ENCODE measurements at places on chromosomes 13 and 19.

DNA sequence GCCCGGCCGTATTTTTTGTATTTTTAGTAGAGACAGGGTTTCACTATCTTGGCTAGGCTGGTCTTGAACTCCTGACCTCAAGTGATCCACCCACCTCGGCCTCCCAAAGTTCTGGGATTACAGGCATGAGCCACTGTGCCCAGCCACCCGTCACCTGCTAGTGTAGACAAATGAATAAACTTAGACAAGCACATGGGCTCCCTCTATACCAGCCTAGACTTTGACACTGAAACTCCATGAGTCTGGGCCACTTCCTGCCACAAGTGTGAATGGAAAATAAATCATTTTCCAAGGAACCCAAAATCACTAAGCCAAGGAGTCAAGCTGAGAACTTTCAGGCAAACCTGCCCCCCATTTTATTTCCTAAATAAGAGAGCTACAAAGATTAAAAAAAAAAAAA is 27.0 kb upstream of the TPT1 start:
- DNase-seq: no peak

- no peak for DNase-seq
Observed at GRCh38 chr19:19206938-19207337, 3.7 kb upstream of the NR2C2AP start.

DNA sequence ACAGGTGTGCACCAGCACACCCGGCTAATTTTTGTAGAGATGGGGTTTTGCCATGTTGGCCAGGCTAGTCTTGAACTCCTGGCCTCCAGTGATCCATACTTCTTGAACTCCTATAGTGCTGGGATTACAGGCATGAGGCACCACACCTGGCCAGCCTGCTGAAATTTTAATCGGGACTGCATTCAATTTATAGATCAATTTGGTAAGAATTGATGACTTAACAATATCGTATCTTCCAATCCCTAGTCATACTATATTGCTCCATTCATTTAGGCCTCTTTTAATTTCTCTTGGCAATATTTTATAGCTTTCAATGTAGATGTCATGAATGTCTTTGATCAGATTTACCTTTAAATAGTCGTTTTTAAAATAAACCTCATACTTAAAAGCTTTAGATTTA is 5.6 kb upstream of the ZNF45 start:
- no peak for DNase-seq

DNA sequence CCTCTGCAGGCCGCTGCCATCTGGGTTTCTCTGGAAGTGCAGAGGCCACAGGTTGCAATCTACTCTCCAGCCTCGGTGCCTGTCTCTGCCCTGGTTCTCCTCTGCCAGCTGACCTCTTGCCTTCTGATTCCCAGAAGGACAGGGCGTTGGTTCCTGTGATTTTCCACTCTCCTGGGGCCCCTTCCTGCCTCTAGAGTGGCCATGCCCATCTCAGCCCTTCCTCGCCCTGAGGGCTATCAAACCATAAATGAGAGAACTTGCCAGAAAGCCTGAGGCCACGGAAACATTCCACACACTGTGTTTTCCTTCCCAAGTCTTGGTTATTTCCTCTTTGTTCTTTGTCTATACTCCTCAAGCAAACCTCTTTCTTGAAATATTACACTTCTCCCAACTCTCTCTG is 146.2 kb downstream of the SHISA2 start:
- DNase-seq: no peak

- DNase-seq: no peak
Observed at GRCh38 chr19:17479325-17479791, 9.0 kb downstream of the SLC27A1 start.

DNA sequence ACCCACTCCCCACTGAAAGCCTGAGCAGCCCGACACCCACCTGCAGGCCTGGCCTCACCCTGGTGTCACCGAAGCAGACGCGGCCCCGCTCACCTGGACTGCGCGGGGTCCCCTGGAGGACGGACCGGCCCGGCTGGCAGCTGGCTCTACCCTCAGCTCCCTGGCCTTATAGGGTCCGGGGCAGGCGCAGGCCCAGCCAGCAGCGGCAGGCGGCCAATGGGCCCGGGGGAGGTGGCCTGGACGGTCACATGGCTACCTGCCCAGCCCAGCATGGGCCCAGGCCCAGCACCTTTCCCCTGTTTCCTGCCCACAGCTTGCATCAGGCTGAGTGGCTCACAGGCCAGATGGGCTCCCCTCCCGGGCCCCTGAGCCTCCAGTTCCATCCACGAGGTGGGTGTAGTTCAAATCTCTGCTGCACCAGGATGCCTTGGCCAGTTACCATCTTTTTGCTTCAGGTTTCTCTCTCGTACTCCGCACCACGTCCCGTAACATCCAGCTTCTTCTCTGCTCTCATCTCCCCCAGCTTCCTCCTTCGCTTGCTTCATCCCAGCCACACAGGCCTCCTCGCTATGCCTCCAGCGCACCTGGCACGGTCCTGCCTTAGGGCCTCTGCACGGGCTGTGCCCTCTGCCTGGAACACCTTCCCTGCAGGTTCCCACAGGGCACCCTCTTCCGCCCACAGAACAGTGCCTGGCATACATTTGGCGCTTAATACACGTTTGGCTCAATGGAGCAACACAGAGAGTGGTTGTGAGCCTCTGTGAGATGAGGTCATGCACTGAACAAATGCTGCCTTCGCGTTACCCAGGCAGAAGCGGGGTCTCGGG is at the start of gene PLIN4:
TSS of gene PLIN4 (minus strand) at position 142 of the 827 bp plus-strand sequence. CDS start 214 bp downstream, outside the sequence.
- no peak for DNase-seq

GRCh38 chr13:97945792-97946419 is 7.6 kb upstream of the IPO5 start:
- no peak for DNase-seq

- no peak for DNase-seq
Observed at GRCh38 chr13:94656766-94657165, 55.1 kb downstream of the GPR180 start.

DNA sequence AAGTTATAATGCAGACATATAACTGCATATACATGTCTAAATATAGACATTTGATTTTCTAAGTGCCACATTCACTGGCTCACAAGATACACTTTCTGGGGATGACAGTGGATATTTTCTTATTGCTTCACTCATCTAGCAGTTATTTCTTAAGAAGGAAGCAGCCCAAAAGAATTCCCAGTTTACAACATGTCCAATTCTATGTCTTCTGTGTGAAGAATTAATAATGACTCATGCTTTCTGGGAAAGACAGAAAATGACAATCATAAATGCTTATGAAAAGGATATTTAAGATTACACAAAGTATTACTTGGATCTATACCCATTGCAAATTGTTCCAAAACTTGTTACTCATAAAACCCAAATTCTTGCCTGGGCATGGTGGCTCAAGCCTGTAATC is 543.4 kb downstream of the SUCLA2 start:
- DNase-seq: no peak

DNA sequence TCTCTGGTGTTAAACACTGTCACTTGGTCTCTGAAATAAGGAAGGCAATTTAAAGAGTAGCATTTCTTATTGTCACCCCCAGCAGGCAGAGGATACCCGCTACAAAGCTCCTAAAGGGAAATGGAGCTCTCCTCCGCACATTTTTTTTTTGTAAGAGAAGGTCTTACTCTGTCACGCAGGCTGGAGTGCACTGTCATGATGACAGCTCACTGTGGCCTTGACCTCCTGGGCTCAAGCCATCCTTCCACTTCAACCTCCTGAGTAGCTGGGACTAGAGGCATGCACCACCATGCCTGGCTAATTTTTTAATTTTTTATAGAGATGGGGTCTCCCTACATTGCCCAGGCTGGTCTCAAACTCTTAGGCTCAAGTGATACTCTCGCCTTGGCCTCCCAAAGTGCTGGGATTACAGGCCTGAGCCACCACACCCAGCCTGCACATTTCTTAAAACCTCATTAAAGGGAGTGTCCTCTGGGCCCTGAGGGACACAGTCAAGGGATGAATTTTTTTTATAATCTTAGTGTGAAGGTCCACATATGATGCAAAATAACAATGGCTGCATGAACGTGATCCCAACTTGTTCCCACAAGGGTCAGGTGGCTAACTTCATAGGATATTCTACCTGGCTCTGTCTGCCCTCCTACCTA is 32.1 kb downstream of the SLC25A30 start:
- DNase-seq: no peak

GRCh38 chr19:10328558-10329429 is 4.5 kb downstream of the RAVER1 start:
- DNase-seq: no peak

GRCh38 chr13:67023130-67023876 is 206.8 kb downstream of the PCDH9 start:
- no peak for DNase-seq

- no peak for DNase-seq
Observed at GRCh38 chr13:92179223-92179622, 780.8 kb downstream of the GPC5 start.

- no peak for DNase-seq
Observed at GRCh38 chr13:39044536-39044935, 6.3 kb downstream of the NHLRC3 start.

- no peak for DNase-seq
Observed at GRCh38 chr19:33470040-33470330, 51.6 kb downstream of the PEPD start.

DNA sequence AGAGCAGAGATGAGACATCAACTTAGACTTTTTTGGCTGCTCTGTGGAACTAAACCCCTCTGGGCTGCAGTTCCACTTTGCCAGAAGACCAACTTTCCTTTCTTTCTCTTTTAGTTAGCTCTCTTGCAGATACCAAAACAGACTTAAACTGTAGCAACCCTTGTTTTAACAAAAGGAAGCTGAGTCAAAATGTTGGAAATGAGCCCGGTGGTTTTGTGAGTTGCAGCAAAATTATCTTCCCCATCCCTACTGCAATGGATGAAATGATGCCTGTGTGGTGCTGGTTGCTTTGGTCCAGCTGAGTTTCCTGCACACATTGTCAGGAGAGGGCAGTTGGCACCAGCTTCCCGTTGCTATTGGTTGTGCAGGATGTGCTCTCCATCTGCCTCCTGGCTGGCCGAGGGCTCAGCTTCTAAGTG is 115.3 kb downstream of the LRCH1 start:
- peak; percentile 19 for DNase-seq

GRCh38 chr13:110454956-110455355 is 106.6 kb downstream of the RAB20 start:
- no peak for DNase-seq

GRCh38 chr13:24282256-24282655 is 27.1 kb upstream of the C1QTNF9 start:
- DNase-seq: no peak

- DNase-seq: no peak
Observed at GRCh38 chr19:53849237-53849676, 18.4 kb upstream of the MYADM start.

GRCh38 chr13:31115616-31116015 is 46.1 kb downstream of the HSPH1 start:
- no peak for DNase-seq

- DNase-seq: no peak
Observed at GRCh38 chr19:16252459-16253205, 54.9 kb downstream of the AP1M1 start.

DNA sequence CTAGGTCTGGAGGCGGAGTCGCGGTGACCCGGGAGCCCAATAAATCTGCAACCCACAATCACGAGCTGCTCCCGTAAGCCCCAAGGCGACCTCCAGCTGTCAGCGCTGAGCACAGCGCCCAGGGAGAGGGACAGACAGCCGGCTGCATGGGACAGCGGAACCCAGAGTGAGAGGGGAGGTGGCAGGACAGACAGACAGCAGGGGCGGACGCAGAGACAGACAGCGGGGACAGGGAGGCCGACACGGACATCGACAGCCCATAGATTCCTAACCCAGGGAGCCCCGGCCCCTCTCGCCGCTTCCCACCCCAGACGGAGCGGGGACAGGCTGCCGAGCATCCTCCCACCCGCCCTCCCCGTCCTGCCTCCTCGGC is at the start of gene SLC5A5:
TSS of gene SLC5A5 (plus strand) at position 68 of the 373 bp plus-strand sequence. CDS start 375 bp downstream, outside the sequence.
- no peak for DNase-seq

DNA sequence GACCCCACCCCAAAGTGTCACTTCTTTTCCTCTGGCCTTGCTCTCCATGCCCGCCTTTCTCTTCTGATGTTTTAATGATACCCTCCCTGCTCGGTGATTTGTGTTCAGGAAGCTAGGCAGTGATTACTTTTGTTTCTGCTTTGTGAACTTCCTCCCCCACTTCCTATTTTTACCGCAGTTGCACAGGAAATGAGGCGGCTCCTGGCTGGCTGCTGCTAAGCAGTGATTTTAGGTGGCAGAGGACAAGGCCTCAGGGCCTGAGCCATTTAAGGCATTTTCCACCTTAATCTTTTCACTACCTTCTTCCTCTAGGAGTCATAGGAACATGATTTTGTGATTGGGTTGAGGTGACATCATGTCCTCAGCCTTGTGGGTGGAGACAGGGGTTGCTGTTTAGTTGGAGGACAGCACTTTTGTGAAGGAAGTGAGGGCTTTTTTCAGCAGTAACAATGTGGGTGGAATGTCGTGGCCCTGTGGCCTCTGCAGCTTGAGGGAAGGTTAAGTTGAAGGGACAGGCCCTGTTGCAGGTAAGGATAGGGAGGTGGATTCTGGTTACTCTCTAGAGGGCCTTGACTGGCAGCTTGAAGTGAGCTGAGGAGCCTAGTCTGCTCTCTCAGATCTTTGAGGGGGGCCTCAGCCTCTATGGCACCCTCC is 15.7 kb downstream of the GARRE1 start:
- no peak for DNase-seq

- no peak for DNase-seq
Observed at GRCh38 chr19:34838753-34839431, 65.9 kb upstream of the ZNF599 start.

- no peak for DNase-seq
Observed at GRCh38 chr13:99004978-99005377, 27.1 kb upstream of the DOCK9 start.

DNA sequence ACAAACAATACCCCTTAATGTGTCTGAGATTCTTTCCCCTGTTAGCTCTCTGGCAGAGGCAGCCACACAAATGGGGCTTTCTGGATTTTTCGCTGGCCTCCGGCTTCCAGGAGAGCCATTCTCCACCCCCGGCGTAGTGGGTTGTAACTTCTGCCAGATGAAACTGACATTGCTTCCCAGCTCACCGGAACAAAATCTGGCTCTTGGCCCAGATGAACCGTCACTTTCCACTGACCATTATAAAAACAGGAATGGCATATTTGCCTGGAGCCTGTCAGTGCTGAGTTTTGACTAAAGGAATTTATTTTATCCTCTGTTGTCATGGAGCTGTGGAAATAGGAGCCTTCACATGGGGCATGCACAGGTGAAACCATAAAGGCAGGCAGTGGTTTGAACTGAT is 120.6 kb upstream of the GPR12 start:
- DNase-seq: no peak

DNA sequence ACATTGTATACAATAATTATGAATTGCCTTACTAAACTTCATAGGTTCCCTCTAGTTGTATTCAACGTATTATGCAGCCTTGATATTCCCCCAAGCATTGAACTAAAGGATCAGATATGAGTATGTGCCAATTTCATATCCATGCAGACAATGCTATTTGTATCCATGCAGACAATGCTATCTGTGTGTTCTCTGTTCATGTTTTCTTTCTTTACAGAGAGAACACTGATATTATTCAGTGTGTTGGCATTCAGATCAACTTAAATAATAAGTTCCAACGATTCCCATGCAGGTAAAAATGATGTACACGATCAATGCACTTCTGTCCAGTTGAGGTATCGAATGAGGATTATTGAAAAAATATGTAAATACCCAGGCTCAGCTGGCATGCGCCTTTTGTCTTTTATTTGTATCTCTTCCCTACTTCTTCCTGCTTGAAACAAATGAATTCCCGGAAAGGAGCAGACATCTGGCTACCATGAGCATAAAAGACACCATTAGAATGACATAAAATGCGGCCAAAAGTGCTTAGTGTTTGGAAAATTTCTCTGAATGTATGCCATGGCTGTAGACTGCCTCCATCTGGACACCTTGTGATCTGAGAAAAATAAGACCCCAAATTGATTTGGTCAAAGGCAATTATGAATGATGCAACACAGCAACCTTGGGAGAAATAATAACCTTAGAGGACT is 731.5 kb downstream of the SLITRK1 start:
- DNase-seq: no peak

- DNase-seq: no peak
Observed at GRCh38 chr13:31908696-31909411, 122.7 kb upstream of the FRY start.

Data from NCI-H446 treated with DMSO at 0.1 percent for 48 hours (cell line).